ENCODE measurements at places on chromosomes 5 and 9.

GRCh38 chr5:147177125-147177840, 57.5 kb upstream of the STK32A start:
- no peak for DNase-seq

- DNase-seq: no peak
Measured at GRCh38 chr9:96852676-96853075, 1.6 kb downstream of the ZNF782 start.

DNA sequence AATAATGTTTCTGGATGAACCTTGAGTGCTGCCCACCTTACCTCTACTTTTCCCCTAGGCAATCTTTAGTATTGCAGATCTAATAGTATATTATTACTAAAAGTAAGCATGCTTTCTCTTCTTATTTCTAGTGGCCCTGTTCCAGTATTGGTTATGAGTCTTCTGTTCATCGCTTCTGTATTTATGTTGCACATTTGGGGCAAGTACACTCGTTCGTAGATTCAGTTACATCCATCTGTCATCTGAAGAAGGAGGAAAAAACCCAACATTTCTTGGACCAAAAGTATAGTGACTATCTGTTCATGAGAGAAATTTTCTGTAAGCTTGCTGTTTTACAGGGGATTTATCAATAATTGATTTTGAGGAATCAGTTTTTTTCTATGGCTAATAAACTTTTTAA, 8.1 kb downstream of the SEC61B start:
- no peak for DNase-seq

- DNase-seq: no peak
Measured at GRCh38 chr9:37405764-37406380, 16.6 kb upstream of the GRHPR start.

GRCh38 chr9:120443976-120444375, 136.0 kb downstream of the CDK5RAP2 start:
- DNase-seq: no peak
